DMS 273 treated with DMSO at 0.1 percent for 48 hours (cell line): ENCODE measurements at places on chromosomes 6 and 20.

DNA sequence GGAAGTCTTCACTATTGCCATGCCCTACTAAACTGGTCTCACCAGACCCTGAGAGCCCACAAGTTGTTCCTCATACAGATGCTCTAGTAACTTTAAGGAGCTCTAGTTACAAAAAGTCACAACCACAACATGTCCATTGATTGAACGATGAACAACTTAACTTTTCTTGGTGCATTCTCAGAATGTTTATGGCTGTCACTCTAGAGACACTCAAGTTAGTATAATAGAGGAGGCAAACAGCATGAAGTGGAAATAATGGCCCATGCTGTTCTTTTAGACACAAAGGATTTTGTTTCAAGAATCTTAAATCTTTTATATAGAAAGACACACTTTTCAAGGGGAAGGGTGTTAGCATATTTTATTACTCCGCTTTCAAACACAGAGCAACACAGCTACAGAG, 934.4 kb downstream of the HACE1 start:
- no peak for DNase-seq

DNA sequence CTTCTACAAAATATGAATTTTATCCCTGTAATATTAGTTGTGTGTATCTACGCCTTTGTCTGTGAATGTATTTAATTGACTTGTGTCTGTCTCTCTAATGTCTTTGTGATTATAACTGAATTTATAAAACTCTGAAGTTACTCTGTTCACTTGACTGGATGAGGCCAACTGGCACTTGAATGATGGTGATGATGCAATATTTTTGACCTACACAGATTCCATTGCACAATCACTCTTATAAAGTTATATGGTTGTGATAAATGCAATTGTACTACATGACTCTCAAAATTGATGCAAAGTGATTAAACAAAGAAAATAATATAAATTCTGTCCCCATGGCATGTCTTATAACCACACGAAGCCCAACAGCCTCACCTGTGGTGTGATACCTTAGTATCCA, 287.3 kb upstream of the PLN start:
- no peak for DNase-seq

- DNase-seq = no peak
These were observed 54.5 kb downstream of the KIAA0408 start for GRCh38 chr6:127404594-127405178.

GRCh38 chr20:4667371-4667773, 54.3 kb upstream of the PRND start:
- no peak for DNase-seq

DNA sequence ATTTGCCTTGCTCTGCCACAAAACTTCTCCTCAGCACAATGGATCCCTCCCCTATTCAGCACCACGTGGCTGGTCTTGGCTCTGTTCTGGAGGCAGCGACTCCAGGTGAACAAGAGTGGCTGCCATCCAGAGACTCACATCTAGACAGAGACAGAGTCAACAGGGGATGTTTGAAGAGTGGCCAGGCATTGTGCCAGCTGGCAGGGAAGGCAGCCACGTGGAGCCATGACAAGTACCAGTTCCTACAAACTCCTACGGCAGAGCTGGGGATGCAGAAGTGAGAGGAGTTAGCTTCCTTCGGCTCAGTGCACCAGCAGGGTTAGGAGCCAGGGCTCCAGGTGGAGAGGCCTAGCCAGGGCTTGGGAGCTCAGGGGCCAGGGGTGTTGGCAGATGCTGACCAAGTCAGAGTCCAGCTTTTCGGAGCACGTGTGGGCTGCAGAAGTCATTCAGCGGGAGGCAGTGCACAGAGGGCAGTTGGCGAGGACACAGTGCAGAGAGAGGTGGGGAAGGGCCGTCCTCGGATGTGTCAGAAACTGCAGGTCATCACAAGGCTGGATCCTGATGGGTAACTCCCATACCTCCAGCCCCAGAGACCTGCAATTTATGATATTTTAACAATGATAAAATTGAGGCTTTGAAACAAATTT, 171.7 kb upstream of the PDE10A start:
- DNase-seq = no peak

GRCh38 chr6:87082160-87082721, 12.7 kb downstream of the CGA start:
- DNase-seq = no peak

DNA sequence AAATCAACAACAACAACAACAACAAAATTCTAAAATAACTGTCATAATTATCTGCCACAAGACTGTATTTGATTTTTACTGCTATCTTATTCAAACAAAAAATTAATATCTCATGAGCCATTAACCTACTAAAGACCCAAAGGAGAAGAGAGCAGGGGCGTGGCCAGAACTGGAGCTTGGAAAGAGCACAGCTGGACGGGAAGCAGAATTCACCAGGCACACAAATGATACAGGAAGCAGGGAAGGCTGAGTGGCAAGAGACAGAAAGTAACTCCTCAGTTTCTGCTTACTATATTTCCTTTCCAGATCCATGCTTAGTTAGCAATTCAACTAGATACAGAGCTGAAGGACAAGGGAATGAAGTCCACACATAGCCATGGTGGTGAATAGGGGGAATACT, 54.4 kb downstream of the FKBP5 start:
- DNase-seq = no peak

DNA sequence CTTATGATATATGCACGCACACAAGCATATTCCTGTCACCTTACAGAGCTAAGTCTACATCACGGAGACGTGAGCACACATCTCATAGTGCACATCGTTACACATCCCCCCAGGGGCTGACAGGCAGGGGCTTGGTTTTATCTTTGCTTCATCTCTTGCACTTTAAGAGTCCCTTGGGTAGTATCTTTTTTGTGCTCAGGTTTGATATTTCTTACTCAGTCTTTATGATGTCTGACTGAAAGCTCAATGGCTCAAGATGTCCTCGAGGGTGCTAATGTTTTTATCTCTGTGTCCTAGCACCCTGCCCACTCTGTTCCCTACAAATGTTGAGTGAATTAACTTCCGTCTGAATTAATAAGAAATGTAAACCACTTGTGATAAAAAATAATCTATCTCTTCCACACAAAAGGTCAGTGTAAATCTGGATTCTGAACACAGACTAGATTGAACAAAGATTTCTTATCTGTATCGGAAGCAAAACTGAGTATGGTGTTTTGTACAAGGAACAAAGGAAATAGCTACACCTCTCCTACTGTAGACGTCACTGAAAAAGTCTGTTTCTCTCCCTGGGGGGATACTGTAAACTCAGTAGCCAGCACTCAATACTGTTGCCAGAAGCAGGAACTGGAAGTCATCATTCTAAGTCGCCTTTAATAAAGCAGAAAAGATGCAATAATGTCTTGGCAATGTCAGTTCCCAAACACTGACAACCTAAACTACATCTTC, 195.1 kb downstream of the PRKN start:
- no peak for DNase-seq

DNA sequence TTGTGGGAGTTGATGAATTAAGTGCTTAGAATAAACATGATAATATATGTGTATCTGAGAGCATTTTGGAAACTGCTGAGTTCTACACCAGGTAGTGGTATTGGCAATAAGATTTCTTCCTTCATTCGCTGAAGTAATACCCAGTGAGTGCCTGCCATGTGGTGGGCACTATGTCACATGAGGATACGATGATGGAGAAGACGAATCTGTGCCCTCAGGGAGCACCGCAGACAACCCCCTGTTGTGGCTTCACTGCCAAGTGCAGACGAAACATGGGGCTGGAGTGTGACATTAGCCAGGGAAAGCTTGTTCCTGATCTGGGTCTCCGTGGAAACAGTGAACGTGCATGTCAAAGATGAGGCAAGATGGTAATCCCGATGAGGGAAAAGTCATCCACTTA, 7.9 kb downstream of the ZNF76 start:
- no peak for DNase-seq

GRCh38 chr6:240151-240550, 52.1 kb upstream of the DUSP22 start:
- no peak for DNase-seq

GRCh38 chr20:8812817-8813216, 256.1 kb upstream of the PLCB4 start:
- no peak for DNase-seq

DNA sequence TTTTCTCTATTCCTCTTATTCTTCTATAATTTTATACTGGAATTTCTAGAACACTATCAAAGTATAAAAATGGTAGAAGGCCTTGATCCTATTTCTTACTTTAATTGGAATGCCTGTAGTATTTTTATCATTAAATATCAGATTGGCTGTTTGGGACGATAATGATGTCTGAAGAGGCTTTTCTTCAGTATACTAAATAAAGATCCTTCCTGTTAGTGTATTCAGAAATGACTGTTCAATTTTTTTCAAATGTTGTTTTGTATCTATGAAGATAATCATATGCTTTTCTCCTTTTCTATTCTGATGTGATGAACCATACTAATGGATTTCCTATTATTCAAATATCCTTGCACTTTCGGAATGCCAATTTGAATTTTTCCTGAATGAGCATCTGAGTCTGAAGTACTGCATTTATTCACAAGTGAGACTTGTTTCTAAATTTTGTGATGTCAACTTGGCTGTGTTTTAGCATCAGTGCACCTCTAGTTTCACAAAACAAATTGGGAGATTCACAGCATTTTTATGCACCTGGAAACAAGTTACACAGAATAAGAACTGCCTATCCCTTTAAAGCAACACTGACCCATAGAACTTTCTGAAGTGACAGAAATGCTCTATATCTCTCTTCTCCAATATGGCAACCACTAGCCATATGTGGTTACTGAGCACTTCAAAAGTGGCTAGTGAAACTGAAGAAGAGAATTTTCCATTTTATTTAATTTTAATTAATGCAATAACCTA, 71.6 kb upstream of the PRND start:
- no peak for DNase-seq

GRCh38 chr20:43043887-43044286, 145.8 kb downstream of the PTPRT start:
- DNase-seq = no peak

DNA sequence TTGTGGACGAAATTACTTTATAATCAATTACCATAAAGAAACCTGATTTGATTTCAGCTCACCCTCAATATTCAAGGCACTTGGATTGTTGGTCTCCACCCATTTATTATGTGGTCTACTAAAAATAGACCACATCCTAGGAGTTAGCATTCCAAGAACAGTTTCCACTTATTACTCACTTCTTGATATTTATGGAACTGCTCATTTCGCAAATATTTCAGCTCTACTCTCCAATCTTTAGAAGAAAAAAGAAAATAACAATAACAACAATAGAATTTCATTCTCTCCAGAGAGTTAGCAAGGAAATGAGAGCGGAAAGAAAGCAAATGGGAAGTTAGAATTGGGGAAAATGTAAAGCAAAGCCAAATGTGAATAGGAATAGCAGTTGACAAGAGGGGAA, 26.2 kb upstream of the HDAC2 start:
- no peak for DNase-seq

DNA sequence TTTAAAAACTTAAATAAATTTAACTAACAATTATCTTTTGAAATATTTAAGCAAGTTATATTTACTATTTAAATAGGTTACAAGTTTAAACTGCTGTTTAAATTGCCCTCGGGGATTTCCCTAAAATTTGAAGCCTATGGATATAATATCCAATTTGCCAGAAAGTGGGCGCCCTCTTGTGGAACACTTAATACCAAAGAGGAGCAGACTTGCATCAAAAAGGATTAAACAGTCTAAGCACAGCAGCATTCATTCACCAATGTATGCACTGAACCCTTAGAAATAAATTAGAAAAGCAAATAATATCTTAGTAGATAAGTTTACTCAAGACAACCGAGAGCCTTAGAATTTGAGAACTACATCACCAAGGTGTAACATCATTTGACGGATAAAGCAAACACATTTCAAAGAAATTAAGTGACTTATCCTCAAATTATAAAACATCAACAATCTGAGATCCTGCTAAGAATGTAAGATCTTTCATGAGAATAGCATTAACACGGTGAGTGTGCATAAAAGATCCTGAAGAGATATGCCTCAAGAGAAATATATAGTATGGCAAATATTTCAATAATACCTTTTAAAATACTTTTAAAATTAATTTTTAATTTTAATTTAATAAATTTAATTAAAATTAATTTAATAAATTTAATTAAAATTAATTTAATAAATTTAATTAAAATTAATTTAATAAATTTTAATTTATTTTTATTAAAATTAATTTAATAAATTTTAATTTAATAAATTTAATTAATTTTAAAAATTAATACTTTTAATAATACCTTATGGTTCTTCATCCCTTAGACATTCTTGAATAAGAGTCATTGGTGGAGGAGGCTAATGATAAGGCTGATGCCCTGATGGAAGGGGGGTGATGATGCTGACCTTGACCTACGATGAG, 11.5 kb upstream of the MEP1A start:
- peak; percentile 21 for DNase-seq

DNA sequence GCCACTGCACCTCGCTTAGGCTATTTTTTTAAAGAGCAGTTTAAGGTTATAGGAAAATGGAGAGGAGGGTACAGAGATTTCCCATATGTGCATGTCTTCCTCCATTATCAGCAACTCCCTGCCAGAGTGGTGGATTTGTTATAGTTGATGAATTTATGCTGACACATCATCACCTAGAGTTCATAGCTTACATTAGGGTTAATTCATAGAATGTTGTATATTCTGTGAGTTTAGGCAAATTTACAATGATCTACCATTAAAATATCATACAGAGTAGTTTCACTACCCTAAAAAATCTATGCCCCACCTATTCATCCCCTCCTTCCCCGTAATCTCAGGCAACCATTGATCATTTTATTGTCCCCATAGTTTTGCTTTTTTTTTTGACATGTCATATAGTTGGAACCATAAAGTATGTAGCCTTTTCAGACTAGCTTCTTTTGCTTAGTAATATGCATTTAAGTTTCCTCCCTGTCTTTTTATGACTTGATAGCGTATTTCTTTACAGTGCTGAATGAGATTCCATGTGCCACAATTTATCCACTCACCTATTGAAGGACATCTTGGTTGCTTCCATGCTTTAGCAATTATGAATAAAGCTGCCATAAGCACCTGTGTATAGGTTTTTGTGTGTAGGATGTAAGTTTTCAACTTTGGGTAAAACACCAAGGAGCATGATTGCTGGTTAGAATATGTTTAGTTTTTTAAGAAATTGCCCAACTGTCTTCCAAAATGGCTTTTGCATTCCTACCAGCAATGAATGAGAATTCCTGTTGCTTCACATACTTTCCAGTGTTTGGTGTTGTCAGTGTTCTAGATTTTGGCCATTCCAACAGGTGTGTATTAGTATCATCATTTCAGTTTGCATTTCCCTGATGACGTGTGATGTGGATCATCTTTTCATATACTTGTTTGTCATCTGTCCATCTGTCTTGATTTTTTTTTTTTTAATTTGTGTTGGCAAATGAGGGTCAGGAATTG, 60.2 kb downstream of the NCOA3 start:
- DNase-seq = no peak

DNA sequence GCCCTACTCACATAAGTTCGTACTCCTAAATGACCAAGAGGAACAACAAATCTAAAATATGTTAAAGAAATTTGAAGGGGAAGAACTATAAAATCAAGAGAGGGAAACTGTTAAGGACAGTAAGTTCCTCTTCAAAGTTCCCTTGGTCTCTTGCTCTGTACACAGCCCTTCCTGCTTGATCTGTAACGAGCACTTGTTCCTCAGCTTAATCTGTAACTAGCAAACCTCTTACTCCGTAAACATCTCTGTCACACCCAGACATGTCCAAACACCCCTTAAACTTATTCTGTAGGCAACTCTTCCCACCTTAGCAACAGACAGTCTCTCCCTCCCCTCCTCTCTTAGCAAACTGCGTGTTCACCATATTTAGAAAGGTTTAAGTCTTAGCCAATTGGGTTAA, 29.9 kb downstream of the PLN start:
- DNase-seq = no peak
